ENCODE measurements at places on chromosomes 11 and 22.

GRCh38 chr22:44604991-44605390 is 97.0 kb upstream of the PRR5 start:
- no peak for DNase-seq

GRCh38 chr11:123187665-123188507 is 7.2 kb downstream of the CLMP start:
- no peak for DNase-seq

DNA sequence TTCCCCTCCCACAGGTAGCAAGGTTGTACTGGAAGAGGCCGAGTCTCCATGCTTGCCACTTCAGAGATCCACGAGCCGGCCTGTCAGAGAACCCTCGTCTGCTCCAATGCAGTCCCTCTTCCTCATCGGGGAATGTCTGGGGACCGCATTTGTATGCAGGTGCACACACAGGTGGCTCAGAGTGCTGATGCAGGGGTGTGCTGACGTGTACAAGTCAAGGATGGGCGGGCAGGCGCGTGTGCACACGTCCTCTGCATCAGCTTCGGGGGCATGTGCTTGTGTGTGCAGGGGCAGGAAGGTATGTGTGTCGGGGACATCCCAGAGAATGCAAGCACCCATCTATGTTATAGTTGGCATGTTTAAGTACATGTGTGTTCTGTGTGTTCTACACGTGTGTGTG is 49.4 kb downstream of the ELFN2 start:
- DNase-seq = no peak

GRCh38 chr22:47446331-47446730 is 683.9 kb downstream of the TBC1D22A start:
- no peak for DNase-seq

- DNase-seq = no peak
Measured at GRCh38 chr11:131038597-131038996, 122.3 kb upstream of the SNX19 start.

- DNase-seq = no peak
Measured at GRCh38 chr11:79367844-79368243, 73.0 kb downstream of the TENM4 start.

DNA sequence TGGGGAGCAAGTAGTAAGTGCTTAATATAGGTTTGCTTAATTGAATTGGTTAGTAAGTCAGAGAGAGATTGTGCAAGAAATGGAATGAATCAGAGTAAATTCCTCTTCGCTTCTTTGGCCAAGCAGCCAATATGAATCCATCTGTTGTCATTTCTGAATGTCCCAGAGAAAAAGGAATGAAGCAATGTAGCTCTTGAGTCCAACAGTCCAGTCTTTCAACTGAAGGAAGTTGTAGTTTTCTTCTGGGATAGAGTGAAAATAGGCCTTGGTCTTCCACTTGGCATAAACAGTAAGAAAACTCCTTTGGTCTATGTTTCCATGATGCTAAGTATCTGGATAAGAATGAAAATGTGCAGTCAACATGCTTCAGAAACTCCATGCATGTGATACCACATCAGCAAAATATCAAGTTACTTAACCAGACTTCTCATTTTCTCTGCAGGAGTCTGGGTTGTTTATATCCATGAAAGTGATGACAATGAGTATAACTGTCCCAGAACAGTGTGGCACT is 1.8 kb upstream of the FIBIN start:
- no peak for DNase-seq

DNA sequence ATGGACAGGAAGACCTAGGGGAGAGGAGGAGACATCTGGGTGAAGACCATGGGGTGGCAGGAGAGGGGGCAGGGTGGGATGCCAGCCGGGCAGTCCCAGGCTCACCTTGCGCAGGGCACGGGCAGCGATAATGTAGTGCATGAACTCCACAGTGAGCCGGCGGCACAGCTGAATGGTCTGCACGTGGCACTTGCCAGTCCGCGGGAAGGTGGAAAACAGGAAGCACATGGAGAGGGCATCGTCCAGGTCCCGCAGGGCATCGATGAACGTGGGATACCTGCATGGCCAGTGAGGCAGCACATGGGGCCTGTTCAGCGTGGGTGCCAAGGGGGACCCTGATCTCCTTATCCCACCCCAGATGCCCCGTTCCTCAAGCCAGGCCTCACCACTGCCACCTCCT is 7.3 kb downstream of the PES1 start:
- no peak for DNase-seq
